DND-41 (cell line): ENCODE measurements at places on chromosomes 7 and 10.

DNA sequence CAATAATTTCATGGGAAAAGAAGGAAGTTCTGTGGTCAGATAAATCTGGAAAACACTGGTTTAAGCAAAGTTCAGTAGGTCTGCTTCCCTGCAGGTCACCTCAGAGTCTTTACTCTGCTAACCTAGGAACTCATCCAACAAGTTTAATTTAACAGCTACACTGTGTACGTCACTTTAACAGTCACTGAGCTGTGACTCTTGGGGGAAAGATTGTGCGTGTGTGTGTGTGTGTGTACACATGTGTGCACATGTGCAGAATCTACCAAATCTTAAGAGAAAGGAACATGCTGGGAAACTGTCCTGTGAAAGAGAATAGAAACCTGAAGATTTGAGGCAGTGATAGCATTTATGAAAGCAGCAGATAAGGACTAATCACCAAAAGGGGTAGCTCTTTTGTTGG lies 62.6 kb downstream of the IKZF1 start:
- DNase-seq, result no peak

GRCh38 chr7:76343294-76343930 lies 15.4 kb downstream of the YWHAG start:
- DNase-seq, result no peak

- DNase-seq, result no peak
These were observed 107.7 kb upstream of the MPP7 start for GRCh38 chr10:28410420-28411135.

DNA sequence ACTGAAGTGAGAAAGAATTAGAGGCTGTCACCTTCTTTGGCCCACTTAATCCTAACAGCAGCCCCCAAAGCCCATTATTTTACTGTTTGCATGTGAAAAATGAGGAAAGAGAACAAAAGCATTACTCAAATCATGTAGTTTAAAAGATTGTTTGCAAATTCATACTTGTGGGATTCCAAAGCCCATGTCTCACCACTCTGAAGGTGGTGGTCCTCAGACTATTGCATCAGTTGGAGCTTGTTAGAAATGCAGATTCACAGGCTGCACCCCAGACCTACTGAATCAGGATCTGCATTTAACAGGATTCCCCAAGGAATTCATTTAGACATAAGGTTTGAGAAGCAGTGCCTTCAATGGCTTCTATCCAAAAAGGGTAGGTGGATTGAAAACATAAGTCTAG lies 93.7 kb upstream of the PDE1C start:
- no peak for DNase-seq

DNA sequence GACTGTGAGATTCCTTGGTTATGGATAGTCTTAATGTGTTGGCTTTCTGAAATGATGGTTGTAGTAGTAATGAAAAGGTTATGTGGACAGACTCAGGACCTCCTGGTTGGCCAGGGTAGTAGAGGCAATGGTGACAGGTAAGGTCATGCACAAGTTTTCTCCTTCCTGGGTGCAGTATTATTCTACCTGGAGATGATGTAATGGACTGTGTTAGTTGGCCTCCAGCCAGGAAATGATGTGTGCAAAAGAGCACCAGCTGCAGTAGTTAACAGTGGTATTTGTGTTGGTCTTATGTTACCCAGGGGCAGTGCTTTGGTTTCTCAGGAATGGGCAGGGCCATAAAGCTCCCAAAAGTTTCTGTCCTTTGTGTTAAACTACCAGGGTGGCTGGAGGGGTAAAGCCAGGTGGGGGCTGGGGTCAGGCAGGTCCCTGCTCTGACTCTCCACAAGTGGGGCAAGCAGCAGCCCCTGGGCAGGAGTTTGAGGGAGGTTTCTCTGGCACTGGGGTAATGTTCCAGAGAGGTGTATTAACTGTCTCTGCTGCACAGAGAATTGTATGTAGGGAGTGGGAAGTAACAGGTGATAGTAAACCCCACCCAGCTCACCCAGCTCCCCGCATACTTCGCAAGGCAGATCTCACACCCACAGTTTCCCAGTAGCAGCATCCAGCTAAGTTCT lies 36.3 kb downstream of the GPR22 start:
- no peak for DNase-seq

GRCh38 chr7:55775051-55775420 lies 87.5 kb downstream of the SEPTIN14 start:
- no peak for DNase-seq

- DNase-seq, result no peak
These were observed 12.6 kb downstream of the CPA4 start for GRCh38 chr7:130305433-130306042.

- DNase-seq, result no peak
These were observed 6.6 kb upstream of the SP8 start for GRCh38 chr7:20793248-20793647.

GRCh38 chr10:7667262-7668141 lies 736 bp upstream of the ITIH5 start:
- DNase-seq, result no peak

DNA sequence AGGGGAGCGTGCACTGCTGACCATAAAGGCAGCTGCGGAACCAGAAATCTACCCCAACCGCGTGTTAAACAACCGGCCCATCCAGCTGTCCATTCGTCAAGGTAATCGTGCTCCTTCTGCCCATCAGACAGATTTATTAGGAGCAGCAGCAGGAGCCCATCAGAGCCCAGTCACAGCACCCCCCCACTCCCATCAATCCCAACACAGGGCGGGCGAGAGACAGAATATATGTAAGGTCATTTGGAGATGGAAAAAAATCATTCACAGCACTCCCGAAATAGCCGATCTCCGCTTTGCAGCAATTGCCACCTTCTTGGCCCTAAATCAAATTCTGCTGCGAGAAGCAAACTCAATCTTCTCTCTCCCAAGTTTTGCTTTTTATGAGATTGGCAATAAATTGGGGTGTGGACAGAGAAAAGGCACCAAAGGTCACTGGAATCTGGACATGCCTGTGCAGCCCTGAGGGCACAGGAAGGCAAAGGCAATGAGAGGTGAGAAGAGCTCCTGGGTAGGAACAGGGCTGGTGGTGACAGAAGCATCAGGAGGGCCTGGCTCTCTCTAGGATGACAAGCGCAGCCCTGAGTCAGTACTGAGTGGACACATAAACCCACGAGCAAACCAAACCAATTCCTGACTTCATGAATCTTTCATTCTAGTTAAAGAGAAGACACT lies 145.0 kb upstream of the ZMIZ1 start:
- DNase-seq, result no peak

- DNase-seq, result no peak
These were observed 306.5 kb upstream of the NEBL start for GRCh38 chr10:21203473-21204107.

DNA sequence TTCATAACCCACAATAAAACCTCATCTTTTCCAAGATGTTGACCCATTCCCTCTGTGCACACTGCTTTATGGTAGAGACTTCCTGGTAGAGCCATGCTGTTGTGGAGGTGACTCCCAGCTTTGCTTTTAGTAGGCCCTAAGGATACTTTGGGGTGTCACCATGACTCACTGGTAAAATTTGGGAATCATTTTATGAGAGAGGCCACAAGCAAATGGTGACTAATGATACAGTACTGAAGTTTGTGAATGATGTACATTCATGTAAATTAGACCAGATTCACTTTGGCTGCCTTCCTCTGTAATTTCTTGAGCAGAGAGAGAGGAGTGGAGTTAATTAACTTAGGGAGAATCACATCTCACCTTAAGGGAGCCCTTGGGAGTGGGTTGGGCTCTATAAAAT lies 686.5 kb downstream of the LRMDA start:
- no peak for DNase-seq

DNA sequence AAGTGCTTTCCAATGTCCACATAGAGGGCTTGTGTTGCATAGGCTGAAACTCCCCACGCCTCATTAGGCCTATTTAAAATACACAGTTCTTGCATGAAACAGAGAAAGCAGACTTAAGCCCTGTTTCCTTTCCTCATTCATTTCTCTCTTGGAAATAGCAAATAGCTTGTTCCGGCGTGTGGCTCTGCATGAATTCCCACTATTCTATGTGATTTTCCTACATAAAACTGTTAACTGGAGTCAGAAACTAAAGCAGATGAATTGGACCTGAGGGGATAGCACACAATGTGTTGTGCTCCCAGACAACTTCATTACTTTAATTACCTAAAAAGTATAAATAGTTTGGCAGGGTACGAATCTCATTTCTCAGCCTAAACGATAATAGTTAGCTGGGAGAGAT lies 981.5 kb downstream of the SORCS1 start:
- no peak for DNase-seq

- no peak for DNase-seq
These were observed 17.1 kb downstream of the OAT start for GRCh38 chr10:124401633-124402032.

DNA sequence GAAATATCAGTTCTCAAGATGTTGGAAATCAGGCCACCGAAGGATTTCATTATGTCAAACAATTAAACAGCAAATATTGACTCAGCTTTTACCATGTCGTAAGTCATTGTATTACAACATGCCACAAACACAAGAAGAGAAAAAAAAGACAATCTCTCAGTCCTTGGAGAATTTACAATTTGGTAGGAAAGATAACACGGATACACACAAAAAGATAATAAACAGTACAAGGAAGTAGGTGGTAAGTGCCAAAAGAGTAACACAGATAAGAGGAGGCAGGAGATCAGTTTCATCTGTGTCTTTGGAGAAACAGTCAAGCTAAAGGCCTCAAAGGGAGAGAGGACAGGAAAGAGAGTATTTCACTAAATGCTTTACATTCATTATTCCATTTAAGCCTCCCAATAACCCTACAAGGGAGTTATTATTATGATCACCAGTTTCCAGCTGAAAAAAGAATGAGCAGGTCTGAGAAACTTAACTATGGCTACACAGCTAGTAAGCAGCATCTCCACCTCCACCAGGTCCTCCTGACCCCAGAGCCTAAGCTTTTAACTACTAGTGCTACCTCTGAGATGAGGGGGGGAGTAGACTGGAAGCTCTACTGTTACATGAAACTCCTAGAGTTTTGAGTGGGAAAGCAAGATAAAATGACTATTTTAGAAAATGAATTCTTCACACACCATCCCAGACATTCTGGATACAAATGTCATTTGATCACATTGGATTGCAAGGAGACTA lies 13.9 kb upstream of the DNAJC1 start:
- no peak for DNase-seq

DNA sequence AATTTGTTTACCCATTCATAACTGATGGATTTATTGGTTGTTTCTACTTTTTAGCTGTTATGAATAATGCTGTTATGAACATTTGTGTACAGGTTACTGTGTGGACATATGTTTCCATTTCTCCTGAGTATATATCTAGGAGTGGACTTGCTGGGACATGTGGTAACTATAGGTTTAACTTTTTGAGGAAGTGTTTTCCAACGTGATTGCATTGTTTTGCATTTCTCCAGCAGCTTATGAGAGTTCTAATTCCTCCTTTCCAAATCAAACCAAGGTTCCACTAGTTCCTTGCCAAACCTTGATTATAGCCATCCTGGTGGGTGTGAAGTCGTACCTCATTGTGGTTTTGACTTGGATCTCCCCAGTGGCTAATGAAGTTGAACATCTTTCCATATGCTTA lies 2.6 kb upstream of the PRF1 start:
- DNase-seq, result no peak
